ENCODE measurements at places on chromosomes 5 and 9. TPM values are rescaled to one million over a fixed set of nuclear protein-coding genes. Genes with fewer than 3 reads are reported as not detected.

The NDUFS6 gene
- 201 TPM for polyA plus RNA-seq

DNA sequence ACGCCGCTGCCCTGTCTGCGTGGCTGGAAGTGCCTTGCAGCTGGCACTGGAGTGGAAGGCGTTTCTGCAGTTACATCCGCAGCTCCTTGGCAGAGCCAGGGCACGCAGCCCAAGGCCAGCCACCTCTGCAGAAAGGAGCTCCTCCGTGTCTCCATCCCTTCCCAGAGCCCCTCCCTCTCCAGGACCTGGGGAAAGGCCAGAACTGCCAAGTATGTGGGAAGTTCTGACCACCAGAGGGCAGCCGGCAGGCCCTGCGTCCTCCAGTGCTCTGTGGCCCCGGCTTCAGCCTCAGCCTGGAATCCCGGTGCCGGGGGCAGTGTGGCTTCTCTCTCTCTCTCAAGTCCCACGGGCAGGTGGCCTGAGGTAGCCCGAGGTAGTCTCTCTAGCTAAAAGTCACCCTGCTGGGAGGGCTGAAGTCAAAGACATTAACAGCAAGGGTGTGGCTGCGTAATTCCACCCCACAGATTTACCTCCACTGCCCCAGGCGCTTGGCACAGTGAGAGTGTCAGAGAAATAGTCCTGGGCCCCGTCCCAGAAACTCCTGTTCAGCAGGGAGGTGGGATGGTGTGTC lies 101.7 kb upstream of the FCN2 start:
- peak; percentile 64 for DNase-seq

DNA sequence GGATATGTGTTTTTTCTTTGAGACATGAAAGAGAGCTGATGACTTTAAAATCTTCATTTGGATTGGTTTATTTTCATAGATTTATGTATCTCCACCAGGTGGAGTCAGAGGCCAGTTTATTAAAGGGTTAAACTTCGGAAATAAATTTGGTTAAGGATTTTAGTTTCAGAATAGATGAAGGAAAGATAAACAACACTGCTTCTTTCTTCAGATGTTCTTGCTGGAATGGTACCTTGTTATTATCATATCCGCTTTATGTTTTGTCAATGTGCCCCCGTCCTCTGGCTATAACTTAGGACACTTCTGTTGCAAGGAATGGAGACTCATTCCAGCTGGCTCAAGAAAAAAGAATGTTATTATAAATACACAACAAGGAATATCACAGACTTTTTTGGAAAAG lies 81.2 kb downstream of the ALDH1A1 start:
- no peak for DNase-seq

- no peak for DNase-seq
Observed at GRCh38 chr9:77978086-77978781, 53.4 kb downstream of the GNAQ start.

- no peak for DNase-seq
Observed at GRCh38 chr5:172496671-172497371, 42.5 kb upstream of the SH3PXD2B start.

GRCh38 chr9:113129884-113130283 lies 20.9 kb upstream of the SLC31A2 start:
- no peak for DNase-seq

DNA sequence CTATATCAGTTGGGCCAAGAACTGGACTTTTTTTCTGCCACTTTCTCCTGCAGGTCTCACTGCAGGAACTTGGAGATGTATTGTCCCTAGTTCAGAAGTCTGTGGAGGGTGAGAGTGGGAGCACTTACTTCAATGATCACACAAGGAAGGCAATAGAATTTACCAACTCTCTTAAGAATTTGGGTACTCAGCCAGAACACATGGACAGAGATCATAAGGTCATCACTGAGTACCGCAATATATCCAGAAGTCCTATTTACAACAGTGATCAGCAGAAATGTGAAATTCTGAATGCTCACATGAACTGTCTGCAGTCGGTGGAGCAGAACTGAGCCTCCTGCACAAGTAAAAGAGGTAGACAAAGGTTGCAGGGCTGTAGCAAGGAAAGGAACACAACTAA lies 101.0 kb downstream of the FAM114A2 start:
- no peak for DNase-seq

- peak; percentile 59 for DNase-seq
Observed at GRCh38 chr9:112166176-112167140, 8.6 kb downstream of the SUSD1 start.

DNA sequence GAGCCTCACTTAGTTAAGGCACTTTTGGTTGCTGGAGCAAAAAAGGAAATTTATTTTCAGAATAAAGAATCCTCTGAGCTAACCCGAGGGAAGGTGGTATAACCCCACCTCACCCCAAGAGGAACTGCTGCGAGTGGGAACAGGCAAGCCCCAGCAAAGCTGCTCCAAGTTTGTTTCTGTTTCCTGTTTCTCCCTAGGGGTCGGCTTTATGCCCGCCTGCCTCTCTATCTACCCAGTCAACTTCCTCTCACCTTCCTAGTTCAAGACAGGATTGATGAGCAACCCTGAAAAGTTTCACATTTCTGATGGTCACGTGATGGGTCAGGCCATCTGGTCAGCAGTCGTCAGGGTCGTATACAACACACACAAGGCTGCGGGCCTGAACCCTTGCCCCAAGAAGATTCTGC lies 31.1 kb downstream of the TRIO start:
- DNase-seq = no peak

Measured in A549 (cell line).